ENCODE measurements at places on chromosomes 16 and 17. TPM values are rescaled to one million over a fixed set of nuclear protein-coding genes. Genes with fewer than 3 reads are reported as not detected.

- no peaks in the 10 kb centered on the region for H3K4me1 ChIP-seq
- no peak overlapping the region for H3K4me3 ChIP-seq
- H3K27ac ChIP-seq: no peak overlapping the region
- DNase-seq: no peak
Observed at GRCh38 chr17:49595328-49595727, 19.7 kb downstream of the NXPH3 start.

The KIF18B gene
- 0.82 TPM for total RNA-seq

The CES3 gene
- 1.5 TPM for total RNA-seq

GRCh38 chr16:1171854-1172428 is 19.0 kb downstream of the CACNA1H start:
- no peaks in the 10 kb centered on the region for H3K36me3 ChIP-seq
- no peak for DNase-seq
- H3K27ac ChIP-seq: no peak overlapping the region
- H3K4me3 ChIP-seq: no peak overlapping the region
- no peaks in the 10 kb centered on the region for H3K27me3 ChIP-seq

GRCh38 chr16:49081554-49081953 is 200.1 kb downstream of the CBLN1 start:
- no peaks in the 10 kb centered on the region for H3K36me3 ChIP-seq
- H3K27ac ChIP-seq: no peak overlapping the region
- DNase-seq: no peak
- no peaks in the 10 kb centered on the region for H3K27me3 ChIP-seq
- H3K4me3 ChIP-seq: no peak overlapping the region

The XPO6 gene
- total RNA-seq: 135 TPM

DNA sequence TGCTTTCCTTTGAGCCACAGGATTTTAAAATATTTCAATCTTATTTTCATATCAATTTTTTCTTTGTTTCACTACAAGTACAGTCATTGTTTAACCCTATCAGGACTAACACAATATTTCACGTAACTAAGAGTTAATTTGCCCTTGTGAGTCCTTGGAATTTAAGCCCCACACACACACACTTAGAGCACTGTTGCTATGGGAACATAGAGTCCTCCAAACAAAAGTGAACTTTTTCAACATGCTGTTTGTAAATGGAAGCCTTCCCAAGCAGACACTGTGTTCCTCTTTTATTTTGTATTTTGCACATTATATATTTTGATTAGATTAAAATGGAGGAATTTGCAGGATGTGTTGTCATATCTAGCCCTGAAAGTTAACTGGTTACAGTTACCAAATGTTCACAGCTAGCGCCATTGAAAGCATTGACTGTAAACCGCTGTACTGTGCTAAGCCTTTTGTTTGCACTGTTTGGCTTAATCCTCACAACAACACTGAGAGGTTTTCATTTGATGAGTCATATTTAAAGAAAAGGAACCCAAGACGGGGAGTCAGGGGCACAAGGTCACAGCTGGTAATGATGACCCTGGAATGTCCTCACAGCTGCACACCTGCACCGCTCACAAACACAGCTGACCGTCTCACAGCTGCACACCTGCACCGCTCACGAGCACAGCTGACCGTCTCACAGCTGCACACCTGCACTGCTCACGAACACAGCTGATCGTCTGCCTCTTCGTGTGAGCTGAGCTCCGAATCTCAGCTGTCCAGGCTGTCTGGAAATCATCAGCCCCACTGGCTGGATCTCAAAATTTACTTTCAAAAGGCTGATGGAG is 6.3 kb downstream of the HSBP1 start:
- H3K27ac ChIP-seq: peak overlapping the region; percentile 64
- no peaks in the 10 kb centered on the region for H3K27me3 ChIP-seq
- peak; percentile 73 for DNase-seq
- peaks cover 14% of the 10 kb centered on the region for H3K36me3 ChIP-seq

GRCh38 chr17:10614536-10615155 is 42.5 kb downstream of the MYH3 start:
- no peaks in the 10 kb centered on the region for H3K4me1 ChIP-seq
- H3K27me3 ChIP-seq: no peaks in the 10 kb centered on the region
- DNase-seq: peak; percentile 2
- no peak overlapping the region for H3K4me3 ChIP-seq
- H3K36me3 ChIP-seq: no peaks in the 10 kb centered on the region
- H3K27ac ChIP-seq: no peak overlapping the region

DNA sequence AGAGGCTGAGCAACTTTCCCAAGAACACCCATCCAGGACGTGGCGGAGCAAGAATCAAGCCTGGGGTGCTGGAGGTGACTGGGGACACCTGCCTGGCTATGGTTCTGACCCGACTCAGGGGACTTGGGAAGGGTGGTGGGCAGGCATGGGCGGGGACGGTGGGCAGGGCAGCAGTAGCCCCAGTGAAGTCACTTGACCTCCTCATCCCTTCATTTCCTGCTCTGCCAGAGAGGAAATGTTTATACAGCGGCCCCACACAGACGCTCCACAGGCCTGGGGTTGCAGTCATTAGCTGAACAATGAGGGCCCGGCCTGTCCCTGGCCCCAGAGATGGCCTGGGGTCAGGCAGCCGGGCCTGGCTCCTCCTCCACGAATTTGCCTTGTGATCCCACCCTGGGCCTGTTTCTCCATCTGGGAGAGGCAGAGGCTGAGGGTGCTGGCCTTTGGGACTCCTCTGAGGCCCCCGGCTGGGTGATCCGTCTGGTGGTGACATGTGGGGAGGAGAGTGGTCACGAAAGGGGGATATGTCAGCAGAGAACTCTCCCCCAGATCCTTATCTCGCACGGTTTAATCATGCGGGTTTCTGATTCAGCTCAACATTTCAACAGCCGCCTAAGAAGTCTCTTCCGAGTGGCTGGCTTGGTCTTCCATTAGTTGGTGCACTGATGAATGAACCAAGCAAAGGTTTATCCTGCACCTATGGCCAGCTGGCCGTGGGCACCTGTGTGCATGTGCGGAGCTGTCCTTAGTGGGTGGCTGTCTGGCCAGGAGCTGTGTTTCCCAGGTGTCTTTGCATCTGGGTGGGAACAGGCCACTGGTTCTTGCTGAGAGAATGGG is 175.9 kb downstream of the IRF8 start:
- peaks cover 6% of the 10 kb centered on the region for H3K4me1 ChIP-seq
- H3K36me3 ChIP-seq: no peaks in the 10 kb centered on the region
- H3K27me3 ChIP-seq: no peaks in the 10 kb centered on the region
- H3K4me3 ChIP-seq: no peak overlapping the region

The DOC2B gene
- 0.17 TPM for total RNA-seq

The ZACN gene
- total RNA-seq: 0.23 TPM

GRCh38 chr16:72974142-72974769 is 73.7 kb downstream of the ZFHX3 start:
- H3K4me1 ChIP-seq: no peaks in the 10 kb centered on the region
- H3K27me3 ChIP-seq: no peaks in the 10 kb centered on the region
- H3K4me3 ChIP-seq: no peak overlapping the region
- H3K27ac ChIP-seq: no peak overlapping the region
- DNase-seq: no peak
- no peaks in the 10 kb centered on the region for H3K36me3 ChIP-seq

GRCh38 chr16:17177959-17178905 is 292.5 kb downstream of the XYLT1 start:
- peaks cover 17% of the 10 kb centered on the region for H3K4me1 ChIP-seq
- peak overlapping the region; percentile 30 for H3K27ac ChIP-seq
- no peak overlapping the region for H3K4me3 ChIP-seq
- DNase-seq: peak; percentile 39
- H3K27me3 ChIP-seq: no peaks in the 10 kb centered on the region

The LGALS9B gene
- not detected for total RNA-seq

GRCh38 chr17:74163271-74163821 is 40.1 kb upstream of the RPL38 start:
- H3K4me1 ChIP-seq: no peaks in the 10 kb centered on the region
- H3K36me3 ChIP-seq: no peaks in the 10 kb centered on the region
- H3K27ac ChIP-seq: no peak overlapping the region
- H3K4me3 ChIP-seq: no peak overlapping the region
- H3K27me3 ChIP-seq: no peaks in the 10 kb centered on the region

GRCh38 chr17:75499313-75500022 is 15.9 kb downstream of the CASKIN2 start:
- H3K27me3 ChIP-seq: no peaks in the 10 kb centered on the region
- no peaks in the 10 kb centered on the region for H3K4me1 ChIP-seq
- H3K27ac ChIP-seq: no peak overlapping the region
- H3K36me3 ChIP-seq: peaks cover 2% of the 10 kb centered on the region

GRCh38 chr17:18259621-18260331 is 686 bp upstream of the MIEF2 start:
- no peaks in the 10 kb centered on the region for H3K27me3 ChIP-seq
- peak overlapping the region; percentile 46 for H3K27ac ChIP-seq
- H3K4me1 ChIP-seq: peaks cover 26% of the 10 kb centered on the region
- H3K36me3 ChIP-seq: peaks cover 13% of the 10 kb centered on the region
- DNase-seq: peak; percentile 36
- H3K4me3 ChIP-seq: peak overlapping the region; percentile 75

- DNase-seq: no peak
- no peaks in the 10 kb centered on the region for H3K4me1 ChIP-seq
Observed at GRCh38 chr16:56042416-56042815, 148.9 kb upstream of the GNAO1 start.

- H3K36me3 ChIP-seq: no peaks in the 10 kb centered on the region
- no peak for DNase-seq
- H3K27ac ChIP-seq: no peak overlapping the region
- peaks cover 11% of the 10 kb centered on the region for H3K27me3 ChIP-seq
Observed at GRCh38 chr17:28491286-28491685, 14.9 kb upstream of the FOXN1 start.

The COPZ2 gene
- 25.1 TPM for total RNA-seq

The CCL4L2 gene
- total RNA-seq: 48.9 TPM

The ZG16 gene
- total RNA-seq: not detected

GRCh38 chr17:35407531-35407930 is 24.8 kb downstream of the SLFN12 start:
- no peaks in the 10 kb centered on the region for H3K4me1 ChIP-seq
- no peaks in the 10 kb centered on the region for H3K27me3 ChIP-seq
- H3K4me3 ChIP-seq: no peak overlapping the region
- no peak for DNase-seq

- no peak overlapping the region for H3K27ac ChIP-seq
- no peak overlapping the region for H3K4me3 ChIP-seq
- H3K27me3 ChIP-seq: no peaks in the 10 kb centered on the region
- no peaks in the 10 kb centered on the region for H3K36me3 ChIP-seq
- H3K4me1 ChIP-seq: no peaks in the 10 kb centered on the region
Observed at GRCh38 chr16:17668386-17668785, 197.6 kb upstream of the XYLT1 start.

GRCh38 chr17:8109661-8110455 is 8.5 kb downstream of the ALOXE3 start:
- H3K36me3 ChIP-seq: no peaks in the 10 kb centered on the region
- DNase-seq: no peak
- peaks cover 6% of the 10 kb centered on the region for H3K4me1 ChIP-seq
- H3K4me3 ChIP-seq: peak overlapping the region; percentile 10
- H3K27ac ChIP-seq: no peak overlapping the region

DNA sequence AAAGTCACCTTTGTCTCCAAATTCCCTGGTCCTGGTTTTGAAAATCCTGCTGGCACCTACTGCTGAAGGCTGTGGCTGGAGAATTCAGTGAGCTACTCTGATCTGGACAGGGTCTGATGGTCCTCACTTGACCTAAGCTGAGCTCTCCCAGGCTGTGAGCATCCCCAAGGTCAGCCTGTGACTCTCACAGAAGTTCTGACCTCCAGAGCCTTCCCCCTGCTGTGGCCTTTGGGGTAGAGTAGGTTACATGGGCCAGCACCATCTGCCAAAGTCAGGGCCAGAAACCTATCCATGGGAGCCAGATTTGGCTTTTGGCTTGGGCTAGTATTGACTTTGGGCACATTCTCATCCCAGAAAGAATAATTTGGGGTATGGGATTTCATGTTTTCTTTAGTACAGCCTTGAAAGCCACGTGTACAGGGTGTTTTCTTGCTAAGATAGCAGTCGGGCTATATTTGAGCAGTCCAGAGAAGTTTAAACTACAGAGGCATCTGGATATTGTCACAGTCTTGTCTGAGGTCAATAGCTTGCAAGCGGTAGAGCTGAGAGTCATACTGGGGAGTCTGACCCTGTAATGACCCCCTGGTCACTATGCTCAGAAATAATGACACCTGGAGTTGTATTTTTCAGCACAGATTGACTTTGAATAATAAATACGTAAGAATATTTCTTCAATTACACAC is 6.2 kb upstream of the AGRP start:
- H3K4me1 ChIP-seq: no peaks in the 10 kb centered on the region
- DNase-seq: no peak
- no peak overlapping the region for H3K4me3 ChIP-seq
- no peaks in the 10 kb centered on the region for H3K36me3 ChIP-seq
- H3K27ac ChIP-seq: no peak overlapping the region
- no peaks in the 10 kb centered on the region for H3K27me3 ChIP-seq

The CEP20 gene
- 27.5 TPM for total RNA-seq

DNA sequence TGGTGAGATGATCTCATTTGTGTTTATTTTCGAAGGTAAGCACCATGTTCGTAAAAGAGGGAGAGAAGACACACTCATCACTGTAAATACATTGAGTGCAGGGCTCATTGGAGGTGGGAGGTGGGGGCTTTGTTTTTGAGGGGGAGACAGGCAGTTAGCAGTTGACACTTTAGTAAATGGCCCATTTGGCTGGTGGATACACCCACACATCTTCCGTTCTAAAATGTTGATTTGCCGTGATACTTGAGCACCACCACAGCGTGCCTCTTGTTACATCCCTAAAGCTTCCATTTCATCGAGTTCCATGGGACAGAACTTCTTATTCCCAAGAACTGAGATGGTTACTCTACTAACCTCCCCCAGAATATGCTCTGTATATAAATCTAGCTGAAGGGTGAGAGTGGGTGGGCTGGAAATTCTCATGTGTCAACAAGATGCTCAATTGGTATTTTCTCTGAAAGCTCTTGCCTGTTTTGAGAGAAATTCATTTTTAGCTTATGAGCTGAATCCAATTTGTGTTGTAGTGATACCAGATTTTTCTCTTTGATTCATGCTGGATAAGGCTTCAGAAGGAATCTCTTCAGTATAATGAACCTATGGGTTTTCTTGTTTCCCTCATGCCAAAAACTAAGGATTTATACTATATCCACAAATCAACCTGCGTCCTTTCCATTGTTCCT is 314.3 kb downstream of the RBFOX1 start:
- no peak for DNase-seq
- H3K27ac ChIP-seq: no peak overlapping the region
- H3K4me3 ChIP-seq: no peak overlapping the region
- H3K27me3 ChIP-seq: no peaks in the 10 kb centered on the region
- no peaks in the 10 kb centered on the region for H3K36me3 ChIP-seq

The KCNAB3 gene
- total RNA-seq: 1.4 TPM

- peaks cover 25% of the 10 kb centered on the region for H3K27me3 ChIP-seq
- no peak for DNase-seq
- no peak within 1 kb of the TSS for H3K27ac ChIP-seq
- H3K4me1 ChIP-seq: peaks cover 15% of the 10 kb centered on the region
- H3K36me3 ChIP-seq: no peaks in the 10 kb centered on the region
- H3K4me3 ChIP-seq: peak within 1 kb of the TSS; percentile 55
Observed at GRCh38 chr17:76585649-76586593, at the start of gene ST6GALNAC2. Gene ST6GALNAC2 (minus strand): TSS chr17:76585860. CDS start chr17:76585808, 52 bp downstream.

GRCh38 chr16:54102888-54103866 is 183.4 kb downstream of the IRX3 start:
- no peak overlapping the region for H3K27ac ChIP-seq
- H3K4me3 ChIP-seq: no peak overlapping the region
- H3K27me3 ChIP-seq: no peaks in the 10 kb centered on the region
- no peak for DNase-seq

The MT1E gene
- 11.9 TPM for total RNA-seq

All from astrocyte (in vitro differentiated cells and primary cell).